ENCODE measurements at places on chromosomes 1 and 21.

- H3K4me3 ChIP-seq = peak overlapping the region; percentile 59
- no peaks in the 10 kb centered on the region for H3K27me3 ChIP-seq
- peak overlapping the region; percentile 76 for H3K27ac ChIP-seq
- no peak for DNase-seq
- H3K4me1 ChIP-seq = no peaks in the 10 kb centered on the region
Observed at GRCh38 chr1:150876119-150876454, 312 bp downstream of the ARNT start.

GRCh38 chr1:92601044-92601443 is 114.3 kb upstream of the GFI1 start:
- no peaks in the 10 kb centered on the region for H3K27me3 ChIP-seq
- no peak for DNase-seq
- no peak overlapping the region for H3K4me3 ChIP-seq
- no peak overlapping the region for H3K27ac ChIP-seq
- no peaks in the 10 kb centered on the region for H3K36me3 ChIP-seq
- no peaks in the 10 kb centered on the region for H3K4me1 ChIP-seq

GRCh38 chr1:203359010-203359571 is 8.2 kb upstream of the FMOD start:
- no peak overlapping the region for H3K27ac ChIP-seq
- no peak overlapping the region for H3K4me3 ChIP-seq

DNA sequence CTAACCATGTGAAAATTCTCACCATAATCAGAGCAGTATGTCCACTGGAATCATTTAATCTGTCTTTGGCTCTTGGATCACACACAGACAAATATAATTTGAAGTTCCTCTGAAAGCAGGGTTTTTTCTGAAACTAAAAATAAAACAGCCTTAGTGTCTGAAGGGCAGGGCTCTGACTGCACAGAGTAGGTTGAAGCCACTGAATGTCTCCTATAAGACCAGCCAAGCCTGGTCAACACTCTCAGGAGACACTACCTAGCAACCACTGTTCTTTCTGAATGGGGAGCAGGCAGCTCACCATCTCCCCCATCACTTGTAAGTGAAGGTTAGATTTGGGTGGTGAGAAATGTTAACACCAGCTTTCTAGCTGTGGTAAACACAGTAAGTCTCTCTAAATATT is 16.1 kb upstream of the TMEM183A start:
- no peak overlapping the region for H3K27ac ChIP-seq
- no peaks in the 10 kb centered on the region for H3K36me3 ChIP-seq
- no peak overlapping the region for H3K4me3 ChIP-seq
- no peaks in the 10 kb centered on the region for H3K4me1 ChIP-seq
- no peak for DNase-seq
- peaks cover 32% of the 10 kb centered on the region for H3K27me3 ChIP-seq

DNA sequence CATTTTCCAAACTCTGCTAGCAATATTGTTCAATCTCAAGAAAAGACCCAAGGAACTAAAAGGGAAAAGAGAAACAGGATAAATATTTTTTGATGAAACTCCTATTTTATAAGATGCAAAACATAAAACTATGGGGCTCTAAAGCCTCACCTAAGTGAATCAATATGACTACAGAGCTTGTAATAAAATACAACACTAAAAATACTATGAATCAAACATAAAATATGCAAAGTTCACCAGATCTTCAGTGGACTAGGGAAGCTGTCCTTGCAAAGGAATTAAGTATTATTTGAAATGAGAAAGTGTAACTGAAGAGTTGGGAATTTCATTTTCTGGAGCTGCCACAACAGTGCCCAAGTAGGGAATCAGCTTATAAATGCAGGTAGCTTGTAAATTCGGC is 124.5 kb downstream of the CRB1 start:
- H3K36me3 ChIP-seq = no peaks in the 10 kb centered on the region
- DNase-seq = no peak
- no peaks in the 10 kb centered on the region for H3K4me1 ChIP-seq

GRCh38 chr1:18385239-18385790 is 95.4 kb upstream of the KLHDC7A start:
- H3K4me1 ChIP-seq = no peaks in the 10 kb centered on the region
- no peak overlapping the region for H3K27ac ChIP-seq
- no peak for DNase-seq
- no peaks in the 10 kb centered on the region for H3K36me3 ChIP-seq

DNA sequence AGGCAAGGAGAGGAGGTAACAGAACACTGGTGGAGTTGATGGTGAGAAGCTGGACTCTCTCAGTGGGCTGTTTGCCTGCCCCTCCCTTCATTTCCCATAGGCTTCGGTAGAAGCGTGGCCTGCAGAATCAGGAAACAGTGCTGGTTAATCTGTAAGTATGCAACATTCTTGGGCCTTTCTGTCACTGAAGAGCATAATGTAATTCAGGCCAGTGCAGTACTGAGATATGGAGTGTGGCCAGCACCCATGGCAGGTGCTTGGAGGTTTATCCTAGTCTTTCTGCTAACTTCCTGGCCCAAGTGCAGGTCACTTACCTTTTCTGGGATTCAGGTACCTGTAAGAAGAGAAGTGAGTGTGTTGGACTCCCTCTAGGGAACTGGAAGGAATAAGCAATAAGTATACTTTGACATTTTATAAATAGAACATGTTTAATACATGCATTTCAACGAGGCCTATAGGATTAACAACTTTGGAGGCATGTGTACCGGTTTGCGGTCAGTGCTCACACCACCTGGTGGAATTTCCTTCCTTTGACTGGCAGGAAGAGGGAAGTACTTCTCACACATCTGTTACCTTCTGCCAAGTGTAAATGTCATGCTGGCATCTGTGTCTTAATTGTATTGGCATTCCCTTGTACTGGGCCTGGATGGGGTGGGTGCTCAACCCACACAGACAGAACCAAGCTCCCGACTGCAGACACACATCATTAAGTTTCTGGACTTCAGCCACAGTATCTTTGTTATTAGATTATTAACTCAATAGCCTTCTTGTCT is 105.5 kb downstream of the KIF26B start:
- H3K4me1 ChIP-seq = peaks cover 34% of the 10 kb centered on the region
- H3K27ac ChIP-seq = peak overlapping the region; percentile 1
- DNase-seq = peak; percentile 58
- H3K27me3 ChIP-seq = no peaks in the 10 kb centered on the region
- H3K4me3 ChIP-seq = no peak overlapping the region
- H3K36me3 ChIP-seq = no peaks in the 10 kb centered on the region

GRCh38 chr1:169119405-169119804 is 12.9 kb downstream of the ATP1B1 start:
- DNase-seq = no peak
- peak overlapping the region; percentile 44 for H3K27ac ChIP-seq
- H3K36me3 ChIP-seq = peaks cover 44% of the 10 kb centered on the region
- no peaks in the 10 kb centered on the region for H3K27me3 ChIP-seq
- peaks cover 13% of the 10 kb centered on the region for H3K4me1 ChIP-seq
- no peak overlapping the region for H3K4me3 ChIP-seq

DNA sequence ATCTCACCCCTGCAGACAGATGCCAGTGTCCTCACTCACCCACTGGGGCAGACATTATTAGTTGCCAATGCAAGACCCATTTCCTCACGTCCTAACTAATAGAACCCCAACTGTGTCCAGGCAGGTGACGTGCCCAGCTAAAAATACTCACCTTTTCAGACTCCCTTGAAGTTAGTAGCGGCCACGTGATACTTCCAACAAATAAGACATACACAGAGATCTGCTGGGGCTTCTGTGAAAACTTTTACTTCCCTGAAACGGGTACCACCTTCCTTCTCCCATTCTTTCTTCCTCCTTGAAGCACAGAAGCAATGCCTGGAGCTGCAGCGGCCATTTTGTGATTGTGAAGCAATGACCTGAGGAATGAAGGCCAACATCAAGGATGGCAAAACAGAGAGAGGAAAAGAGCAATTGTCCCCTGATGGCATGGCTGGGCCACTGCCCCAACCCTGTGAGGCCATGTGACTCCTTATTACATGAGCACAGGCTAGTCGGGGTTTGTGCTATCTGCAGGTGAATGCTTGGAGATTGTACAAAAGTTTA is 74.4 kb upstream of the TMPRSS2 start:
- H3K36me3 ChIP-seq = no peaks in the 10 kb centered on the region
- DNase-seq = no peak
- H3K4me1 ChIP-seq = no peaks in the 10 kb centered on the region
- no peaks in the 10 kb centered on the region for H3K27me3 ChIP-seq
- H3K4me3 ChIP-seq = no peak overlapping the region
- H3K27ac ChIP-seq = no peak overlapping the region

DNA sequence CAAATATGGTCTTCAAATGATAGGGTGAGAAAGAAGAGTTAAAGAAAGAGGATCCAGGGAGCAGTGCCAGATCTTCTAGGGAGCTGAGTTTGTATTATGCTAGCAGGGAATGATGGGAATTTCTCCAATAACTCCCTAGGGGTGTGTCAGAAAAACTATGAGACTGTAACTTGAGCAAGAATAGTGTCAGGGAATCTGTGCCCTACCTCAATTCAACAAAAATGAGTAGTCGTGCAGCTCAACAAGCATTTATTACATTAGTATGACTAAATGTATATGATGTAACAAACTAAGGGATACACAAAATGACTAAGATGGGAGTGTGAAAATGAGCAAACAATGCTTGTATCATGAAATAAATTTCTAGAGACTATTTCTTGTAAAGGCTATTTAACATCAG is 24.2 kb downstream of the SPAG17 start:
- no peak overlapping the region for H3K27ac ChIP-seq
- DNase-seq = no peak
- H3K4me1 ChIP-seq = no peaks in the 10 kb centered on the region
- no peaks in the 10 kb centered on the region for H3K27me3 ChIP-seq
- no peaks in the 10 kb centered on the region for H3K36me3 ChIP-seq
- H3K4me3 ChIP-seq = no peak overlapping the region

DNA sequence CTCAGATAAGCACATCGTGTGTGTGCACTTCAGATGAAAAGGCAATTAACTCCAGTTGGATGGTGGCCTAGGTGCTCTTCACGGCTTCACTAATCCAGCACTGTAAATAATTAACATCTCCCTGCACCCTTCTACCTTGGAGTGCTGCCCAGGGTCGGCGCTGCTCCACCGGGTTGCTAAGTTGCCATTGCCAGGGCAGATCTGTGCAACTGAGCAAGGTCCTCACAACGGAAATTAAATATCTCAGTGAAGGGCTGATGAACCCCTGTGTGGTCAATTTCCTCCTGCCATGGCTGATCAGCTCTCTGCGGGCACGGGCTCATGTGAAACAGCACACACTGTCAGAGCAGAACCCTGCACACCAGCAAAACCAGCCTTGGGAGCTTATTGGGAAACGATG is 63.2 kb downstream of the SYDE2 start:
- H3K4me1 ChIP-seq = no peaks in the 10 kb centered on the region
- H3K4me3 ChIP-seq = no peak overlapping the region
- no peaks in the 10 kb centered on the region for H3K36me3 ChIP-seq
- peaks cover 4% of the 10 kb centered on the region for H3K27me3 ChIP-seq
- H3K27ac ChIP-seq = no peak overlapping the region
- DNase-seq = no peak

- no peak overlapping the region for H3K27ac ChIP-seq
- no peak overlapping the region for H3K4me3 ChIP-seq
- DNase-seq = no peak
- H3K36me3 ChIP-seq = peaks cover 71% of the 10 kb centered on the region
- H3K27me3 ChIP-seq = no peaks in the 10 kb centered on the region
Observed at GRCh38 chr1:22089787-22090186, 37.3 kb downstream of the CDC42 start.

DNA sequence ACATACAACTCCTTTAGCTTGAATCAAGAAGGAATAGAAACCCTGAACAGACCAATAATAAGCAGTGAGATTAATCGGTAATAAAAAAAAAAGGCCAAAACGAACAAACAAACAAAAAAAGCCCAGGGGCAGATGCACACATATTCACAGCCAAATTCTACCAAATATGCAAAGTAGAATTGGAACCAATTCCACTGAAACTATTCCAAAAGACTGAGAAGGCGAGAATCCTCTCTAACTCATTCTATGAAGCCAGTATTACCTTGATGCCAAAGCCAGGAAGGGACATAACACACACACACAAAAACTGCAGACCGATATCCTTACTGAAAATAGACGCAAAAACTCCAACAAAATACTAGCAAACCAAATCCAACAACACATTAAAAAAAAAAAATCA is 161.6 kb downstream of the ASTN1 start:
- H3K4me3 ChIP-seq = no peak overlapping the region
- no peaks in the 10 kb centered on the region for H3K36me3 ChIP-seq
- H3K27me3 ChIP-seq = no peaks in the 10 kb centered on the region
- no peak overlapping the region for H3K27ac ChIP-seq

DNA sequence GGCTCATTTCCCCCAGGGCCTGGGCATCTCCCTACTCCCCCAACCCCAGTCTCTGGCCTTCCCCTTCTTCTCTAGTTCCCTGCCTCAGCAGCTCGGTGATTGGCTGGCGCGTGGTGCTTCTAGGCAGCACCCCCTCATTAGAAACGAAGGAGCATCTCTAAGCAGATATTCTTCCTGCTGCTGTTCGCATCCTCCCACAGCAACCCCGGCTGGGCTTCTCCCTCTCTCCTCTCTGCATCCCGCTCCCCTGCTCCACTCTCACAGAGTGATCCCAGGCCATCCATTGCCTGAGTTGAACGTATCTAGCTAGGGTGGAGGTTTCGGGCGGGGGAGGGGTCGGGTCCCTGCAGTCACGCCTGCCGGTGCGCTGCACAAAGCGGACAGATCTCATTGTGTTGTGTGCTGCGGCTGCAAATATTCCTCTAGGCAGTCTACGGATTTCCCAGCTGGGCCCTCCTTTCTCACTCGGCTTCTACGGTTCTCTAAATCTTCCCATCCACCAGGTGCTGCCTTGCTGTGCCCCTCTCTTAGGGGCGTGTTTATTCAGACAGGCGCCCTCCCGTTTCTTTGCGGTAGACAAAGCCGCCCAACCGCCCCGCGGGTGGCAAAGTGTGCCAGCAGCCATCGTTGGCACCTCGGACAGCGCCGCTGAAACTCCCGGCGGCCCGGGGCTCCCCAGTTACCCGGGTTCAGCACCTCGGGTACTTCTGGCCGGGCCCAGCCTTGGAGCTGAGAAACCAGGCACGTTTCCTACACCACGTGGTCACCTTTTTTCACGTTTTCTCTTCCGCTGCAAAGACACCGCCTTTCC is 2.2 kb downstream of the CACNA1E start:
- H3K36me3 ChIP-seq = no peaks in the 10 kb centered on the region
- peak; percentile 37 for DNase-seq
- H3K4me3 ChIP-seq = no peak overlapping the region
- no peak overlapping the region for H3K27ac ChIP-seq

- no peak for DNase-seq
- H3K36me3 ChIP-seq = no peaks in the 10 kb centered on the region
- no peaks in the 10 kb centered on the region for H3K27me3 ChIP-seq
- peaks cover 10% of the 10 kb centered on the region for H3K4me1 ChIP-seq
- H3K4me3 ChIP-seq = no peak overlapping the region
- no peak overlapping the region for H3K27ac ChIP-seq
Observed at GRCh38 chr1:47174656-47175020, 15.2 kb downstream of the PDZK1IP1 start.

All from SK-N-SH (cell line).